ENCODE measurements at places on chromosomes 7 and 10.

DNA sequence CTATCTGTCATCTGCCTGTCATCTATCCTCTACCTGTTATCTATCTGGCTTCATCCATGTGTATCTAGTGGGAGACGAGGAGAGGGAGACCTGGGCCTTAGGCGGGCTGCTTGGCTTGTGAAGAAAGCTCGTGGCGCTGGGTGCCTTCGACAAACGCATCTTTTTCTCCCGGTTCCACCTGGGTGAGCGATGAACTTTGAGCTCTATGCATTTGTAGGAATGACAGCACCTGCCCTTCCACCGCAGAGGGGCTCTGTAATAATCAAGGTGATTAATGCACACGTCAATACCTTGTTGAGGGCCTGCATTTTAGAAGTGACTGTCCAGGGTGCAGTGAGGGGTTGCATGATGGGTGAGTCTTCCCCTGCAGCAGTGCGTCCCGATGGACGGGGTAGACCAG is 2.6 kb upstream of the VIPR2 start:
- no peak for DNase-seq

- no peak for DNase-seq
These were observed 16.8 kb upstream of the DPYSL4 start for GRCh38 chr10:132169766-132170560.

- DNase-seq: peak; percentile 43
These were observed 4.4 kb upstream of the PDLIM1 start for GRCh38 chr10:95295031-95295755.

DNA sequence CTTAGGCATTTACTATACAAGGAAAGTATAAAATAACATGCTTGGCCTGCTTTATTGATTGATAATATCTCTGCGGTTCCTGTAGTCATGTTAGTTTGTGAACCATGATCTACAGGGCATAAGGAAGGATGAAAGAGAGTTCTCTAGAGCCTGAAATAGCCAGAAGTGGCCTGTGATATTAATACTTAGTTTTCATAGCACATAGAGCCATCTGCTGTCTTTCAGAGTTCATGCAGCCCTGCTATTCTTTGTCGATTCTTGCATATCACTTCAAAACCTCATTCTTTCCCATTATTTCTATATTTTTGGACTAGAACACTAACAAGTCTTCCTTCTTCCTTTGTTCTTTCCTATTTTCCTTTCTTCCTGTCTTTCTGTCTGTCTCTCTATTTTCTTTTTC is 26.4 kb upstream of the PRKG1 start:
- peak; percentile 6 for DNase-seq

DNA sequence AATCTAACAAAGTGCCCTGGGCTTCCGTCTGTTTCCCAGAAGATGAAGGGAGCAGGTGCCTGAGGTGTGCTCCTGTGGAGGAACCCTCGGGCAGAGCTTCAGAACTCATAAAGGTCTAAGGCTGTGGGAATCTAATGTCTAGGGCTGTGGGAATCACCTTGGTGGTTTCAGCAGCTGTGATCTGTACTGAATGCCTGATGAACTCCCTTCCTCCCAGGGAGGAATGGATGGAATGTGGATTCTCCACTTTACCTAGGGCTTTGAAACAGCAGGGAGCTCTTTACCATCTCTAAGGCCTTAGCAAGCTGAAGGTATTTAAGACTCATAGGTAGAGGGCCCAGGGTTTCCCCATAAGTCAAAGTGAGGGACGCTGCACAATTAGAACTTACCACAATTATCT is 36.0 kb upstream of the SEMA3E start:
- no peak for DNase-seq
